ENCODE measurements at places on chromosomes 5 and 9. TPM values are rescaled to one million over a fixed set of nuclear protein-coding genes. Genes with fewer than 3 reads are reported as not detected.

GRCh38 chr5:119361594-119362125 is 5.8 kb downstream of the TNFAIP8 start:
- H3K4me1 ChIP-seq, result peaks cover 12% of the 10 kb centered on the region
- no peak overlapping the region for H3K27ac ChIP-seq
- no peaks in the 10 kb centered on the region for H3K36me3 ChIP-seq
- no peak for DNase-seq
- H3K27me3 ChIP-seq, result no peaks in the 10 kb centered on the region
- H3K4me3 ChIP-seq, result no peak overlapping the region

PRSS3 gene
- 1.2 TPM for total RNA-seq

- H3K27ac ChIP-seq, result no peak overlapping the region
- H3K27me3 ChIP-seq, result no peaks in the 10 kb centered on the region
- no peak overlapping the region for H3K4me3 ChIP-seq
- no peaks in the 10 kb centered on the region for H3K4me1 ChIP-seq
- peaks cover 99% of the 10 kb centered on the region for H3K36me3 ChIP-seq
These were observed 89.4 kb downstream of the UHRF2 start for GRCh38 chr9:6502399-6502798.

GRCh38 chr5:93189707-93190120 is 391.3 kb downstream of the NR2F1-AS1 start:
- no peak overlapping the region for H3K27ac ChIP-seq
- no peaks in the 10 kb centered on the region for H3K4me1 ChIP-seq
- H3K27me3 ChIP-seq, result no peaks in the 10 kb centered on the region
- no peak for DNase-seq
- no peaks in the 10 kb centered on the region for H3K36me3 ChIP-seq

GRCh38 chr9:16532681-16533450 is 337.6 kb downstream of the BNC2 start:
- H3K27me3 ChIP-seq, result no peaks in the 10 kb centered on the region
- no peak overlapping the region for H3K27ac ChIP-seq
- no peaks in the 10 kb centered on the region for H3K4me1 ChIP-seq
- H3K36me3 ChIP-seq, result no peaks in the 10 kb centered on the region

- H3K4me3 ChIP-seq, result no peak overlapping the region
- H3K27ac ChIP-seq, result no peak overlapping the region
- no peak for DNase-seq
- no peaks in the 10 kb centered on the region for H3K27me3 ChIP-seq
These were observed 285.2 kb downstream of the DMRTA1 start for GRCh38 chr9:22731786-22732185.

ATP6V1G1 gene
- 69.1 TPM for total RNA-seq

SLC2A6 gene
- total RNA-seq, result 4.2 TPM

- H3K27ac ChIP-seq, result no peak overlapping the region
- H3K4me3 ChIP-seq, result no peak overlapping the region
- no peaks in the 10 kb centered on the region for H3K4me1 ChIP-seq
- peaks cover 10% of the 10 kb centered on the region for H3K27me3 ChIP-seq
- H3K36me3 ChIP-seq, result no peaks in the 10 kb centered on the region
- no peak for DNase-seq
These were observed 8.5 kb upstream of the ACSL6 start for GRCh38 chr5:132019857-132020555.

ATP10B gene
- total RNA-seq, result 0.32 TPM

TLX3 gene
- not detected for total RNA-seq

CTXN3 gene
- not detected for total RNA-seq

ISCA1 gene
- 47.1 TPM for total RNA-seq

- no peaks in the 10 kb centered on the region for H3K27me3 ChIP-seq
- peaks cover 46% of the 10 kb centered on the region for H3K36me3 ChIP-seq
- H3K27ac ChIP-seq, result peak overlapping the region; percentile 95
- peaks cover 6% of the 10 kb centered on the region for H3K4me1 ChIP-seq
These were observed 943 bp downstream of the NOP16 start for GRCh38 chr5:176387384-176387925.

SMIM32 gene
- not detected for total RNA-seq

Data from heart left ventricle (tissue), 16 donors.